Skin of body (tissue), 3 donors: ENCODE measurements at places on chromosomes 7 and 10. TPM values are rescaled to one million over a fixed set of nuclear protein-coding genes. Genes with fewer than 3 reads are reported as not detected.

GSTO1 gene
- total RNA-seq: 46.6 TPM

- DNase-seq: no peak
These were observed 20.5 kb upstream of the RHEB start for GRCh38 chr7:151540146-151540545.

STEAP2 gene
- total RNA-seq: 14.6 TPM

DNA sequence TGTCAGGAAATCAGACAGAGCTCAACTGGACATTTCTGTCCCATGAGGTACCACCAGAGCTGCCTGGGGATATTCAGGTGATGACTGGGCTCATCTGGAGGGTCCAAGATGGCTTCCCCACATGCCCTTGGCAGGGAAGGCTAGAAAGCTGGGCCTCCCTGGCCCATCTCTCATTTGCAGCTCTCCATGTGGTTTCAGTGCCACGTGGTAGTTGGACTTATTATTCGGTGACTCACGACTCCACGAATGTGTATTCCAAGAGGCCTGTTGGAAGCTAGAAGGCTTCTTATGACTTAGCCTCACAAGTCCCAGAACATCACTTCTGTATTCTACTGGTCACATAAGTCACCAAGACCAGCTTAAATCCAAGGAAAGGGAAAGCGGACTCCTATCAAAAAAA is 22.8 kb downstream of the NSMCE4A start:
- DNase-seq: no peak

GRCh38 chr10:100745882-100746783 is 751 bp downstream of the PAX2 start:
- DNase-seq: no peak

GRCh38 chr10:92408017-92408361 is 117.0 kb downstream of the MARCHF5 start:
- DNase-seq: no peak

DNA sequence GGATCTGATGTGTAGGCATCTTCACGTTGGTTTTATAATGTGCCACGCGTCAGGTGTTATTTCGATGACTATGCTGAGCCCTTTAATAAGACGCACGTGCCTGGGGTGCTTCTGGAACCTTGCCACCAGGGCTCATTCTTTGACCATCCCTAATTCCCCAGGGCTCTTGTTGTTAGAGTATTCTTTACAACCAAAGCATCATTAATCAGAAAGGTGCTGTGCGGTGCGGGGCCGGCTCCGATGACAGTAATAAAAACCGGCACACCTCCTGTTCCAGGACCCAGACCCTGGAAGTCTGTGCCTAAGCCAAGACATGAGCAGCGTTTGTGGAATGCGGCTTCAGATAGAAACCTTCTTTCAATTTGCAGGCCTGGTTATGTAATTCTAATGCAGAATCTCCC is 58.4 kb downstream of the MGMT start:
- peak; percentile 55 for DNase-seq

- DNase-seq: no peak
These were observed 93.8 kb downstream of the CPXM2 start for GRCh38 chr10:123797813-123798212.

DNA sequence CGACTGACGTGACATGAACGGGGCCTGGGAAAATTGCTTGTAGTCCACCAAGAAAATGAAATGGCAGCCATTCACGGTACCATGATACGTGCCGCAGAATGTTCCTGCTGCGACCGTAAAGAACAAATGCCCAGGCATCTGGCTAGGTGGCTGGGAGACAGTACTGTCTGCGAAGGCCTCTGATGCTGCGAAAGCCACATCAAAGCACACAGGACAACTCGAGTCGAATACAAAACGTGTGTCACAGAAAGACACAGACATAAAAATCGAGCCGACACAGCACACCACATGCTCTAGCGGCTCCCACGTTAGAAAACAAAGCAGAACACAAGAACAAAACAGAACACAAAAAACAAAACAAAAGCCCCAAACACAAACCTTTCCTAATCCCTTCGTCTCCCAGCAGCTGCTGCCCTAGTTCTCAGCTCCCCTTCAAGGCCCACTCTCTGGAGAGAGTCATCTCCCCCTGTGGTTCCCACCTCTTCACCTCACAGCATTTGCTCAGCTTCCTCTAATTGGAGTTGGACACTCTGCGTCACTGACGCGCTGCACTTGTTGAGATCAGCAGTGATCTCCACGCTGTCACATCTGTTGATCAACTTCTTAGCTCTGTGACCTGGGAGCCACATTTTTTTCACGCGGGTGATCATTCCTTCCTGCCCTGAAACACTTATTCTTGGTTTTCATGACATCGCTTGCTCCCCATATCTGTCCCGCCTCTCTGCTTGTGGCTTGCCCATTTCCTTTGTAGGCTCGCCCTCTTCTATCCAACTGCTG is 112.2 kb downstream of the CLEC2L start:
- no peak for DNase-seq

TAS2R41 gene
- total RNA-seq: not detected
